ENCODE measurements at places on chromosomes 11 and 22.

DNA sequence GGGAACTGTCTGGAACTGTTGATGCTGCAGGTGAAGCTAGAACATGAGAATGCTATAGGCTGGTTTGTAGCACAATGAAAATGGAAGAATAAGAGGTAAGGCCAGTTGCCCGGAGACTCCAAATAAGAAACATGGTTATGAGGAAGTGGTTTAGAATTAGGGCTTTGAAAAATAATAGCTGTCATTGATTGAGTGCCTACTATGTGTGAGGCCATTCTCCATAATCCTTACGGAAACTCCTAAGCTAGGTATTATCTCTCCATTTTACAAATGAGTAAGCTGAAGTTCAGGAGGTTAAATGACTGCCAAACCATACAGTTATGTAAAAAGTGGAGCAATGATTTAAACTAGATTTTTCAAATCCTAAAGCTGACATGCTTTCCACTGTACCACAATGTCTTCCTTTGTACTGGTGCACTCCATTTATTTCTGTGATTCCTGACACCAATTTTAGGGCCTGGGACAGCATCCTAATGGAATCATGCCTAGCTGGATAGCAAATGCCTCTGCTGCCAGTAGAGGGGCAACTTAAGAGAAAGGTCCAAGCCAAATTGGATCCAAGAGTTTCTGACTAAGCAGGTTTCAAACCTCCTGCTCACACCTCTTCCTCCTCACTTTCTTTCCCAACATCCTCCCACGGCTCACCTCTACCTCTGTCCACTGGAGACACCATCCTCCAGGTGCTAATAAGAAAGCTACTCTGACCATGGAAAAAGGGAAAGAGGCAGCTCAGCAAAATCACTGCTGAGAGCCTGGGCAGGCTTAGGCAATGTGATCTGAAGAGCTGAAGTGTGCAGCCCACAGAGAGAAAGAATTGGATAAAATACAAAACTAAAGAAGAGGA is 46.9 kb upstream of the PICALM start:
- no peak for DNase-seq

DNA sequence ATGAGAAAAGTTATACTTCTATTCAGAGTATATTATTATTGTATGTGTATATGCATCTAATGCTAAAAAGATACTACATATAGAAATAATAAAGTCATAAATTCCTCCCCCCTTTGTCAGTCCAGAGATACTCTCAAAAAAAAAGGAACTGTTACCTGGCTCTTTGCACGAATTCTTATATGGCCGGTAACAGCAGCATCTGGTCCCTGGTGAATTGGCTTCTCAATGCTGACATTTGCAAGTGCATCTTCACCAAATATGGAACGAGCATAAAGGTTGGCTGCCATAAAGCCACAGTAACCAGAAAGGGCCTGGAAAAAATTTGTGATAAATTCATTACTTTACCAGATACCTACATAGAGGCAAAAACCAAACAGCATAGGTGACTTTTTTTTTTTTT is 41.2 kb downstream of the COPB1 start:
- DNase-seq: no peak

- no peak for DNase-seq
Observed at GRCh38 chr11:110710628-110711381, 1.4 kb downstream of the ARHGAP20 start.

DNA sequence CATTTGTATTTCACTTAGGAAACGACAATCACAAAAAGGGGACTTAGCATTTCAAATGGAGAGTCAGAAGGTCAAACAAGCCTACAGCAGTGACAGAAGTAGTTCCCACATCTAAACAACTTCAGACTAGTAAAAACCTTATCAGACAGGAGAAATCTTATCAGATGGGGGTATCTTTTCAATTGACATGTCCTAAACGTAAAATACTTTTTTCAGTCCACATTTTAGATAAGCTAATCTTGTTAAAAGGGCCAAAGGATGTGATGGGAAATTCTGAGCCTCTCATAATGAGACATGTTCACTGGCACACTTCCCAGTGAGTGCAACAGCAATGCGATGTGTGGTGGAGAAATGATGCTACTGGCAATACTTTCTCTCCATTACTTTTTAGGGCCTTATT is 2.4 kb downstream of the MAPK1 start:
- DNase-seq: no peak

DNA sequence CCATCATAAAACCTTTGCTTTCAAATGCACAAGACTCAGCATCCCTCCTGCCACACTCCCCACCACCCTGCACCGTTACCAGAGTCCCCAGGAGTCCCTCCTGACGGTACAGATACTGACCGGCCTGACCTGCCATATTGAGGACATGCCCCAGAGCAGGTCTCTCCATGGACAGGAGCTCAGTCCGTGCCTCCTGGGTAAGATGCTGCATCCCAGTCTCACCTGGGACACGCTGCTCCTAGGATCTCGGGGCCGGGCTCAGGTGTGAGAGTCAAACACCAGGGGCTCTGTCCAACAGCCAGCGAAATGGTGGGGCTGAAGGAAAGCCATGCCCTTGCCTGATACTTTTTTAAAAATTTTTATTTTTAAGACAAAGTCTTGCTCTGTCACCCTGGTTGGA is 328.3 kb downstream of the SHANK2 start:
- no peak for DNase-seq

DNA sequence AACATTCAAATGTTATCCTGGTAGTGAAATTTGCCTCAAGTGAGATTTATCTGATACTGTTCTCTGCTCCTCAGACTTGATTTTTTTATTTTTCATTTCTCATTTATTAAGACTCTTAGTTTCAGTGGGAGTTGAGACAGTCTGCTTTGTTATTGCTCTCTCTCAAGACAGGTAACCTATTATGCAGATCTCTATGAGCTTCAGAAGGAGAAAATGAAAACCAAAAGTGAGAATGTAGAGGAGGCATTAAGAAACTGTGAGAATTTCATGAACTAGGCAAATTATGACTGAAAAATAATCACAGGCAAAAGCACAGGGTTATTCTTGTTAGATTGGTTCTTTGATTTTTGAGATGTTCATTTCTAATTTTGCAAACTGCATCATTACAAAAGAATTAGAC is 290.0 kb upstream of the CHORDC1 start:
- no peak for DNase-seq

DNA sequence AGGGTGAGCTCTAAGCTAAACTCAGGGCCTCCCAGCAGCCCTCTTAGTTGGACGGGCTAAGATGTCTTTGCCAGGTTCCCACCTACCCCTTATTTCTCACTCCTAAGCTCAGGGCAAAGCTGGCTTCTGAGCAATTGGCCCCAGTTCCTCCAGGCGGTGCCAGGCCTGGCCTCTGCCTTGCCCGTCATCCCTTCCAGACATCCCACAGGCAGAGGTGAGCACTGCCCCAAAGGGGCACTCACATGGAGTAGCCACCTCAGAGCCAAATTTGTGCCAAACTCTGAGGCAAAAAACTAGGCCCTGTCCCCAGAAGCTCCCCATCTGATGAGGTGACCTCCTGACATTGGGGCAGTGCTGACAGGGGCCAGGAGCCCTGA is 9.7 kb downstream of the RHOD start:
- DNase-seq: no peak

GRCh38 chr11:119359365-119360214 is 13.1 kb upstream of the MFRP start:
- DNase-seq: no peak

DNA sequence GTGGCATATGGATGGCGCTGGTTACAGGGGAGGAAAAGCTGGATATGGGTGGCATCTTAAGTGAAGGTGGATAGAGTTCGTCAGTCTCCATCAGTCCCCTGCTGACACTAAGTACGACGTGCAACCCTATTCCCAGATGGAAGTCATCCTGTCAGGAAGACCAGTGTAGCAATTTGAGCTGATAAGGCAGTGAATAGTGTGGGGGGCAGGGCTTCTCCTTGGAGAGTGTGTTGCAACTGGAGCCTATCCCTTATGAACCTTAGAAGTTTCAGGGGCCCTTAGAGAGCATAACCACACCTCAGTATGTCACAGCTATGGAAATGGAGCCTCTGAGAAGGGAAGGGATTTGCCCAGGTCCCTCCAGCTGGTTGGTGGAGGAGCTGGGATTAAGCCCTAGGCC is 36.1 kb upstream of the ANKK1 start:
- no peak for DNase-seq

DNA sequence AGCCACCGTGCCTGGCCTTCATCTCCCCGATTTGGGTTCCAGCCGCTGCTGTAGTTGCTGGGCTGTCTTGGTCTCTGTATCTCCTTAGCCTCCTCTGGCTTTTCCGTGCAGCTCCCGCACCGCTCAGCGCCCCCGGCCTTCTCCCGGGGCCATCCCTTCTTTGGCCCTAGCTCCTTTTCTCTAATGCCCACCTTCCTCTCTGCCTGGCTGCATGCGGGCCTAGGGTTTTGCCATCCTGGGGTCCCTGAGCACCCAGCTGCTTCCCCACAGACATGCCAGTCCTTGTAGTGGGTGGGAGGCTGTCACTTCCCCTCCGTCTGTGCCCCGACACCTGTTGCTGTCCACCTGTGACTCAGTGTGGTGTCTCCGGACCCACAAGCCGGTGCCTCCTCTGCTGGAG is 36.4 kb downstream of the KCNJ4 start:
- DNase-seq: no peak

DNA sequence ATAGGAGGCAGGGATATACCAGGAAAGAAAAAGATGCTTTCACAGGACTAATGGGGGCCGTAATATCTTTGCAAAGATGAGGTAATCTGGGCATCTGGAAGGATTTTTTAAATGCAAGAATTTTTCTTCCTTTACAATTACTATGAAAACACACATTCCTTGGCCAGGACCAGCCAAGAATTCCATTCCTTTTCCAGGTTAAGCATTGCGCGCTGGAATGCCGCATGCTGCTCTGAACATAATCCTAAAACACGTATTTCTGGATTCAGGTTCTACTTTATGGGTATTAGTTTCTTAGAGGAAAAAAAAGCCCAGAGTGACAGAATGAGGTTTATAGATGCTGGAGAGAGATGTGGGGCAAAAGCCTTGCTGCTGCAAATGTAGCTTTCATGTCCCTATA is 99.4 kb upstream of the SORL1-AS1 start:
- no peak for DNase-seq

DNA sequence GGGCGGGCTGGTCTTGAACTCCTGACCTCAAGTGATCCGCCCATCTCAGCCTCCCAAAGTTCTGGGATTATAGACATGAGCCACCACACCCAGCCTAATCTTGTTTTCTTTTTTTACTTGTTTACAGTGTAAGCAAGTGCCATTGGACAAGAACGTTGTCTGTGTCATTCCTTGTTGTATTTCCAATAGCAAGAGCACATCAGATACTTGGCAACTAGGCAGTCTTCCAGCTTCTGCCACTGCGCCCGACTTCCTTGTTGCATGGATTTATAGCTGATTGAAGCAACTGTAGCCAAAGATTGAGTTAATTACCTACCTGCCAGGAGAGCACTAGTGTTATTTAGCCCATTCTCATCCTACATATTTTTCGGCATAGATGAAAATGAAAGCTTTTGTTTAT is 3.1 kb upstream of the SGSM3 start:
- no peak for DNase-seq

DNA sequence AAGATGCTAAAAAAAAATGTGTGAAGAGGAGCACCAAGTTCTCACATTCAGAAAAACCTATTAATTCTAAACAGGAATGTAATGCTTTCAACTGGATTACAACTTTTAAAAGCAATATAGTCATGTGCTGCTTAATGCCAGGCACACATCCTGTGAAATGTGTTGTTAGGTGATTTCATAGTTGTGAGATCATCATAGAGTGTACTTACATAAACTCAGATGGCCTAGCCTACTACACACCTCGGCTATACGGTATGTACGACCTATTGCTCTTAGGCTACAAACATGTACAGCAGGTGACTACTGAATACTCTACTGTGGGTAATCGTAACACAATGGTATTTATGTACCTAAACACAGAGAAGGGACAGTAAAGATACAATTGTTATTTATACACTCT is 142.3 kb downstream of the RBFOX2 start:
- no peak for DNase-seq

- no peak for DNase-seq
Observed at GRCh38 chr22:34897126-34897525, 168.8 kb upstream of the ISX start.

- no peak for DNase-seq
Observed at GRCh38 chr22:45866646-45867117, 110.3 kb downstream of the WNT7B start.

GRCh38 chr11:25742800-25743199 is 589.1 kb upstream of the ANO3 start:
- DNase-seq: no peak

DNA sequence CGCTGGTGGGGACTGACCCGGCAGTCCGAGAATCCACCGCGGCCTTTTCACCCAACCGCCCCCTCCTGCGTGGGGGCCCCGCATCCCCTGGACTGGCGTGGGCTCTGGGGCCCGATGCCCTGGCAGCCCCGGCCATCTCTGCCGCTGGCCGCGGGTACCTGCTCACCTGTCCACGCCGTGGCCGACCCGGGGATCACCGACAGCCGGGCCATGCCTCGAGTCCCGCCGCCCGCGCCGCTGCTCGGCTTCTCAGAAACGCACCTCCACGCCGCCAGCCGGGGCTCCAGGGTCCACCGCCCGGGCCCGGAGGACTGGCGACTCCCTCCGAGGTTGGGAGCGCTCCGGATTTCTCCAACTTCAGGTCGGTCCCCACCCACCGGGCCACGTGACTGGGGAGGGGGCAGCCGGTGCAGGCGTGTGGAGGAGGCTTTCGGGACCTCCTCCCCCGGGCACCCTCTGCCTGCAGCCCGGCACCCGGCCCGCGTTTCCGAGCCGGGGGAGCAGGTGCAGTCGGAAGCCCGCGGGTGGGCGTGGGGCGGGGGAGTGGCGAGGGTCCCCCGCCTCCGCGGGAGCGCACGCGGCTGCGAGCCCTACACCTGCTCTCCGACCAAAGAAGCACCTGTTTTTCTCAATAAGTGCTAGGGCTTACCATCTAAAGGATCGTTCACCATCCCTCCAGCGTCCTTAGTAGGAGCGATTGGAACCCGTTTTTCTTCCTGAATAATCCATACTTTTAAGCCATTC is 554 bp upstream of the NRIP3 start:
- DNase-seq: no peak

DNA sequence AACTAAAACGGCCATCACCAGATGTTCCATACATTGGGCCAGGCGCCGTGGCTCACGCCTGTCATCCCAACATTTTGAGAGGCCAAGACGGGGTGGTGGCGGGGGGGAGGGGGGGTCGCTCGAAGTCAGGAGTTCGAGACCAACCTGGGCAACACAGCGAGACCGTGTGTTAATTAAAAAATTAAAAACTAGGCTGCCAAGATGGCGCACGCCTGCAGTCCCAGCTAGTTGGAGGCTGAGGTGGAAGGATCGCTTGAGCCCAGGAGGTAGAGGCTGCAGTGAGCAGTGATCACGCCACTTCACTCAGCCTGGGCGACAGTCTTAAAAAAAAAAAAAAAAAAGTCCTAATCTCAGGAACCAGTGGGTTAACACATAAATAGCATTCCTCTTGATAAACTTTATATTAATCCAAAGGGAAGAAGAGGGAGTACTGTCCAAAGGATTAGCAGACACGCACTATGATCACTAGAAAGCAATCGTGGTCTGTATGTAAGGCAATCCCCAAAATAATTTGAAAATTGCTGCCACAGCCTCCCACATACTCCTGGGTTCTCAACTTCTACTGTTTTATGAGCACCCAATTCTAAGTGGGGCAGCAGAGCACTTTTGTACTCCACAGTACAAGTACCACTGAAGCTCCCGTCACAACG is 604 bp downstream of the PUS3 start:
- DNase-seq: no peak

- DNase-seq: no peak
Observed at GRCh38 chr11:2862395-2863275, 22.9 kb downstream of the CDKN1C start.

GRCh38 chr11:112004389-112004788 is 20.8 kb upstream of the DLAT start:
- DNase-seq: no peak

- no peak for DNase-seq
Observed at GRCh38 chr11:40302669-40303068, 1156.8 kb downstream of the LRRC4C start.

- no peak for DNase-seq
Observed at GRCh38 chr11:62930157-62930556, 9.0 kb upstream of the CHRM1 start.

Measured in stimulated activated CD8-positive, alpha-beta memory T cell treated with anti-CD3 and anti-CD28 coated beads, Interleukin-4, amount 100 ng/mL, for 24 hours (primary cell).